Cardiac muscle cell (in vitro differentiated cells and primary cell): ENCODE measurements at places on chromosomes 1 and 21. TPM values are rescaled to one million over a fixed set of nuclear protein-coding genes. Genes with fewer than 3 reads are reported as not detected.

DNA sequence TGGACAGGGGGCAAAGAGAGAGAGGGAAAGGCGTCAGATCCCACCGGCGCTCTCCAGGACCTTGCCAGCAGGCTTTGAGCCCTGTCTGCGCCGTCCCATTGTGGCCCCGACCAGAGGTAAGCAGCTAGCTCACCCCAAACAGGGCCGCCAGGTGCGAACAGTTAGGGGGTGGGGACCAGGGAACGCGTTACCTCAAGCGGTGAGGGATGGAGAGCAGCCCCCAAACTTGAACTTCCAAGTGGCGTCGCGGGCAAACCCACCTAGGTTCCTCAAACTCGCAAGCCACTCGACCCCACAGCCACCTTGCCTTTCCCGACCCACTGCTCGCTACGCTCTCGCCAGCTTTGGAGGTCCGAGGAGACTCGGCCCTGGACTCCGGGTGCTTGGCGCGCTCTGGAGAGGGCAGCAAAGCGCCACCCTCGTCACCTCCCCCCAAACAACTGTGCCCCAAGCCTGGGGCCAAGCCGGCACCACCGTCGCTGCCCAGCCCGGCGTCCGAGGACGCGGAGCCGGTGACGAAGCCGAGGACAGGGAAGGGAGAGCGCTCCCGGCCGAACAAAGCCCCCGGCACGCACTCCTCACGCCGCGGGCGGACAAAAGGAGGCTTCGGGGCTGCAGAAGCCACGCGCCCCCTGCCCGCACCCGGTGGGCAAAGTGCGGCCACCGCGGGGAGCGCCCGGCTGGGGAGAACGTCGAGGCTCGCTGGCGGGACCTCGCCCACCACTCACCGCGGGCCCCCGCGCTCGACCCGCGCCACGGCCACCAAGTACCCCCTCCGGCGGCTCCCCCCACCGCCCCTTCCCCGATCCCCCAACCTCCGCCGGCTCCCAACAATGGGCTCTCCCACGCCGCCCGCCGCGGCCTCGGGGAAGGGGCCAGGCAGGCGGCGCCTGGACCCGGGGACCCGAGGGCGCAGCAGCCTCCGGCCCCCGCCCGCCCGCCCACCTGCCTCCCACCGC lies 976 bp downstream of the SSBP3 start:
- DNase-seq, result peak; percentile 16

GRCh38 chr1:207298636-207299398 lies 22.7 kb upstream of the CD55 start:
- no peak for DNase-seq

DNA sequence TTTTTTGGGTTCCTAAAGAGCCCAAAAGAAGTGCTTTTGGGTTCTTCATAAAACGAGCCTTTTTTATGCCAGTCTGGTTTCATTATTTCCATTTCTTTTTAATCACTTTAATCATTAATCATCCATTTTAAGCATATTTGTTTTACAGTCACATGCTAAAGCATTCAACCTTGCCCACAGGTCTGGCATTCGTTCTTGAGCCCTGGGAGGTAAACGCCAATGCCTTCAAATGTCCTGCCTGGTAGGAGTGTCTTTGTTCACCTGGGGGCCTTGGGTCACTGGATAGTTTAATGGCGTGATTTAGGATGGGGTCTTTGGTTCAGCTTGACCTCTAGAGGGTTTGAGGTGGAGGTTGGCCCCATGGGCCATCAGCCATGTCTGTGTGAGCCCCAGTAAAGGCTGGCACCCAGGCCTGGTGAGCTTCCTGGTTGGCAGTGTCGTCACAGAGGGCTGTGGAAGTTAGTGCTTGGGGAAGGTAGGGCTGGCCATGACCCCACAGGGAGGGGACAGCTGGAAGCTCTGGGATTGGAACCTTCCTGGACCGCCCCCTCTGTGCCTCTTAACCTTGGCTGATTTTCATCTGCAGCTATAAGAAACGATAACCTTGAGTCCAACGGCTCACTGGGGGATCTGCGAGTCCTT lies 20.2 kb downstream of the C1orf174 start:
- no peak for DNase-seq

DNA sequence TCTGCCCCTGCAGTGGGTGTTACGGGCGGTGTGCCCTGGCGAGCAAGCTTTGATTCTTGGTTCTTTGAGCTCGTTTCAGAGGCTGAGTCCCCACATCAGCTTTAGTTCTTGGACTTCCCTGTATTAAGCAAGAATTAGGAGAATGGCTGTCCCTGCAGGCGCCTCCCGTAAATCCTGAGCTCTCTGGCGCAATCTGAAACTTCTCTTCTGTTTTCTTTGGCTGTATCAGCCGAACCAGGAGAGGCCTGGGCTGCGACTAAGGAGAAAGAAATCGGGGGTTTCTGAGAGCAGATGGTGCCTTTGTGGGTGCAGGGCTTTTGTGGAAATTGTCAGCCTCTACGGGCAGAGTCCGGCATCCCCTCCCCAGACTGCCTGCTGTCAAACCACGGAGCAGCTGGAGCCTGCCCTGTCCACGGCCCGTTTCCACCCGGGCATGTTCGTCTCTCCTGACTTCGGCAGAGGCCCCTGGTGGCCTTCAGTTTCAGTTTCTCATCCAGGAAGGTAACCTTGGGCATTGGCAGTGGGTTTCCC lies 17.9 kb downstream of the CSTB start:
- DNase-seq, result no peak

- no peak for DNase-seq
Measured at GRCh38 chr21:42618707-42619102, 34.7 kb upstream of the PDE9A start.

GRCh38 chr1:58619286-58620054 lies 42.4 kb upstream of the TACSTD2 start:
- DNase-seq, result peak; percentile 28

DNA sequence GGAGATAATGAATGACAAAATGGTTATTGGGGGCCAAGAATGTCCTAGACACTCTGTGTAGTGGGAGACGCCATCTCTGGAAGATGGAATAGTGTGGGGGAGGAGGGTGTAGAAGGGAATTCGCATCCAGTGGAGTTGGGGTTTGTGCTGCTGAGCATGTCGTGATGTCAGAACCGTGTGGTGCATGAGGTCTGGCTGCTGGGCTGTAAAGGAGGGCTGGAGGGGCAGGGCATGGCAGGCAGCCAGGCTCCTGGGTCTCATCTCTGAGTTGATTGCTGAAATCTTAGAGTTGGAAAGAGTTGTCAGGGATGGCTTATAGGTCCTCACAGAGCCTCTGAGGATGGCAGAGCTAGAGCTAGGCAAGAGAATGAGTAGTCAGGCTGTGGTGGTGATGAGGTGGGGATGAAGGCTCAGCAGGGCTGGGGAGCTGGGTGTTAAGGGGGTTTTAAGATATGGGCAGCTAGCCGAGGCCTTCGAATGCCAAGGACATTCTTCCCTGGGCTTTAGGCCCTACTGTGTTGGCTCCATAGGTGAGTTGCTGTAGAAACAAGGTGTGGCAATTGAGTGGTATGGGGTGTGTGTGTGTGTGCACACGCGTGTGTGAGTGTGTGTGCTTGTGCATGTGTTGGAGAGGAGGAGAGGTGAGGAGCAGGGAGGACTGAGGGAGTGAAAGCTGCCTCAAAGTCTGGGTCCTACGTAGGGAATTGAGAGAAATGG lies 1.9 kb downstream of the PPFIA4 start:
- peak; percentile 41 for DNase-seq

DNA sequence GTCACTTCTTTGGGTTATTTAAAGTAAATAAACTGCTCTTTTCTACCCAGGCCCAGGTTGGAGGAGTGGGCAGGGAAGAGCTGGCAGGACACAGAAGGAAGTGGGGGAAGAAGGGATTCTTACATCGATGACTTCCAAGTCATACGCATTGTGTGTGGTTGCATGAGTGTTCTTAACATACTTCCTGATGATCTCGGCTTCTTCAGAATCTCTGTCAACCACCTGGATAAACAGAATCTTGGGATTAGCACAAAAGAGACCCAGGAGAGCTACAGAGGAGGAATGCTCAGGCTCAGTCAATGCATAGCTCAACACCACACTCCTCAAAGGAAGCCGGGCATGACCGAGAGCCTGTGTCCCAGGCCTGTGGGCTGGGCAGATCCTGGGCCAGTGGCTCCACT lies 42.1 kb downstream of the PARP1 start:
- peak; percentile 6 for DNase-seq

DNA sequence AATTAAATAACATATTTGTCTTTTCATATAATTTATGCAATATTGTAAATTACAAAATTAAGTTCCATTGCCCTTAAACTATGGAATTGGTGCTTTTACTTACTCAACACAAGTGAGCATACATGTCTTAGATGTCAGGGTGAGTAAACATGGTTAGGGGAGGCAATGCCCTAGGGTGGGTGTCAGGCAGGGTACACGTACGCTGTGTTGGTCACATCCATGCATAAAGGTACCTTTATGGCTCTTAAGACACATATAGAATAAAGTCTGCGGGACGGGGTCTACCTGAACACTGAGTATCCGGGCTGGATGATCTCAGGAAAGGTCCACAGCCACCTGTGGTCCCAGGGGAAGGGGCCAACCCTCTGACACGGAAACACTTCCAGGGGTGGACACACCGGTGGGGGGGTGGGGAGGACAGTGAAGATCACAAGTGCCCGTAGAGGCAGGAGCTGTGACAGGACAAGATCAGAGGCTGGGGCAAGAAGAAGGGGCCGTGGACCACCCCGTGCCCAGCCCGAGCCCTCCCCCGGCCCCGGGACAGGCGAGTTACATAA lies 720 bp downstream of the LIN9 start:
- DNase-seq, result no peak

DNA sequence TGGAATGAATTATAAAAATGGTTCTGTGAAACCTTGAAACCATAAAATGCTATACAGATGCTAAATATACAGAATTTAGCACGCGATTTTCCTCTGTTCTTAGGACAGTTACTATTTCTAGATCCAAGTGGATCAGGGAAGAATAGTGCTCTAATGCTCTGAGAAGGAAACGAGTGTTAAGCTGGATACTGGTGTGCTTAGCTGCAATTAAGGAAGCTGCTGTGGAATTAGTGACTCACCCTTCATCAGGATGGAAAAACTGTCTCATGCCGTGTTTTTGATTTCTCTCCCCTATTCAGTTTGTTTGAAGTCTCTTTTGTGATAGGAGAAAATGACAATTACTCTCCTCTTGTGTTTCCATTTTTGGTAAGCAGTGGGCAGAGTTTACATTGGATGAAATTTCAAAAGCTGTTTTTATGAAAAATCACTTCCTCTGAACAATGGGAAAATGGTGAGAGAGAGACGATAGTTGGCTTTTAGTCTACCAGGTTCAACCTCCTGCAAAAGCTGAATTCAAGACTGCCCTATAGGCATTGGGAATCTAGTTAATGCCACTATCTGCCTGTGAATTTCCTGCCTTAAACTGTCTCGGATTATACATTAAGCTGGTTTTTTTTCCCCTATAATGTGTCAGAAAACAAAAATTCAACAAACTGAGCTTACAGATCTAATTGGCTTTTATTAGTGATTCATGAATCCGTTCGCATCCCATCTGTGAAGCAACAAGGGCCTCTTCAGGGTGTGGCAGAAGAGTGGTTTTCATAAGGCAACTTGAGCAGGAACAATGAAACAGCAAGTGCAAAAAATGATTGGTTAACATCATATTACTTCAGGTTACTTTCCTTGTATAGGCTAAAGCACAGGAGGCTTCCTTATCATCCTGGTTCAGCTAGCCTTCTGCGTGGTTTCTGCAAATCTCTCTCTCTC lies 179.8 kb downstream of the ST6GALNAC3 start:
- peak; percentile 59 for DNase-seq

GRCh38 chr1:235566084-235566483 lies 61.8 kb upstream of the B3GALNT2 start:
- DNase-seq, result no peak

LAX1 gene
- 0.10 TPM in 1 of 2 replicates, not detected in the other for polyA plus RNA-seq

S1PR1 gene
- 58.1 and 59.1 TPM in 2 replicates for polyA plus RNA-seq

TCHH gene
- not detected in 2 replicates for polyA plus RNA-seq

IFNAR2 gene
- 10.9 and 20.3 TPM in 2 replicates for polyA plus RNA-seq
